ENCODE measurements at places on chromosomes 6 and 20.

- DNase-seq = no peak
These were observed 196.1 kb downstream of the TRIM27 start for GRCh38 chr6:28727559-28728211.

- DNase-seq = peak; percentile 40
These were observed at the start of gene DLL1 for GRCh38 chr6:170290296-170291128. TSS of gene DLL1 (minus strand) at chr6:170291078. CDS start at chr6:170290139, 939 bp downstream.

DNA sequence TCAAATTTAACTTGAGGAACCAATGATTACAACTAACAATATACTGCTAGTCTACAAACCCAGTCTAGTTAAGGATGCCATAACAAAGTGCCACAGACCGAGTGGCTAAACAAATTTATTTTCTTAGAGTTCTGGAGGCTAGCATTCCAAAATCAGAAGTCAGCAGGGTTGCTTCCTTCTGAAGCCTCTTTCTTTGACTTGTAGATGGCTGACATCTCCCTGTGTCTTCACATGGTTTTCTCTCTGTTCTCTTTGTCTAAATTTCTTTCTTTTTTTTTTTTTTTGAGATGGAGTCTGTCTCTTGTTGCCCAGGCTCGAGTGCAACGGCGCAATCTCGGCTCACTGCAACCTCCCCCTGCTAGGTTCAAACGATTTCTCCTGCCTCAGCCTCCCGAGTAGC is 56.1 kb downstream of the NCOA3 start:
- DNase-seq = no peak

GRCh38 chr20:20489054-20489453 is 121.2 kb downstream of the INSM1 start:
- no peak for DNase-seq

GRCh38 chr6:108616544-108616943 is 55.8 kb downstream of the FOXO3 start:
- DNase-seq = peak; percentile 40

DNA sequence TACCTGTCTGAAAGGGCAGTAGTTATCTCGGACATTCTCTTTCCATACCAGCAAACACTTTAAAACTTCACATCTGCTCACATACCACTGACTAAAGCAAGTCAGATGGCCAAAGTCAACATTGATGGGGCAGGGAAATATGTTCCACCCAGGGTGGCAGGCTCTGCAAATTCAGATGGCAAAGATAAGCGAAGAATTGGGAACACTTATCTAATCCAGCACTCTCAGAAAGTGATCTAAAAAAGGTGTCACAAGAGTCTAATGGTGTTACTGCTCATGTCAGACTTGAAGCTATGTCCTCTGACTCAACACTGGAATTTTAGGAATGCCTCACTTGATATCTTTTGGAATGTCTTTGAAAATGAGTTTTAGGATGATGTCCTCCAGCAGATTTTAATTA is 1086.2 kb downstream of the KIF16B start:
- DNase-seq = peak; percentile 1

- DNase-seq = no peak
These were observed 34.1 kb downstream of the DCDC2 start for GRCh38 chr6:24323632-24324337.

GRCh38 chr20:18314786-18315406 is 26.6 kb downstream of the ZNF133 start:
- peak; percentile 51 for DNase-seq

GRCh38 chr6:145360865-145361264 is 374.5 kb downstream of the EPM2A start:
- no peak for DNase-seq

DNA sequence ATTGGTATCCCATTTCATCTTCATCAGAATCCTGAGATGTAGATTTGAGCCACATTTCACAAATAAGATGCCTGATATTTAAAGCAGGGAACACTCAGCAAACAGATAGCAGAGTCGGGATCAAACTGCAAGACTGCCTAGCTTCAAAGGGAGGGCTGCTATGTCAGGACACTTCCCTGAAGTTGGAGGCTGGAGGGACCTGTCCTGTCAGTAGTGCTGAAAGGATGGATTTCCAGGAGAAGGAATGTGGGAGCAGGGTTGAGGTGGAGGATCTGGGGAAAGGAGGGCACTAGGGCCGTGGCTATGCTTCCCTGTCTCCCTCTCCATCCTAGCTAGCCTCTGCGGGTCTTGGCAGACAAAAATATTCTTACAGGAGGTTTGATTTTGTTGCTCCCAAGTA is 32.2 kb downstream of the COX4I2 start:
- DNase-seq = no peak

GRCh38 chr20:10433014-10433622 is 904 bp downstream of the MKKS start:
- no peak for DNase-seq

- DNase-seq = no peak
These were observed 22.6 kb upstream of the ULBP3 start for GRCh38 chr6:150091476-150091875.

DNA sequence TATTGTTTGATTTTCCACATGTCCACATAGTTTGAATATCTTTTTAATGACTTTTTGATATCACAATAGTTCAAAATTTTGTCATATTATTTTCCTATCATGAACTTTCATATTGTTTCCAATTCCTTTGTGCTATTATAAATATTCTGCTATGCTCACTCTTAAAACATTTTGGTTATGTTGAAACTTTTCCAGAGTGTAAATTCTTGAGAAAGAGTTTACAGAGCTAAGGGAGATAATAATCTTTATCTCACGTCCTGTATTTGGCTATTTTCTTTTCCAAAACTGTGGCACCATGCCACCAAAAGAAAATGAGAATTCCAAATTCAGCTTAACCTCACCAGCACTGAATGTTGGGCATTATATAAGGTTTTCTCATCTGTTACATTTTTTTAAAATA is 210.9 kb downstream of the TFAP2B start:
- peak; percentile 61 for DNase-seq

DNA sequence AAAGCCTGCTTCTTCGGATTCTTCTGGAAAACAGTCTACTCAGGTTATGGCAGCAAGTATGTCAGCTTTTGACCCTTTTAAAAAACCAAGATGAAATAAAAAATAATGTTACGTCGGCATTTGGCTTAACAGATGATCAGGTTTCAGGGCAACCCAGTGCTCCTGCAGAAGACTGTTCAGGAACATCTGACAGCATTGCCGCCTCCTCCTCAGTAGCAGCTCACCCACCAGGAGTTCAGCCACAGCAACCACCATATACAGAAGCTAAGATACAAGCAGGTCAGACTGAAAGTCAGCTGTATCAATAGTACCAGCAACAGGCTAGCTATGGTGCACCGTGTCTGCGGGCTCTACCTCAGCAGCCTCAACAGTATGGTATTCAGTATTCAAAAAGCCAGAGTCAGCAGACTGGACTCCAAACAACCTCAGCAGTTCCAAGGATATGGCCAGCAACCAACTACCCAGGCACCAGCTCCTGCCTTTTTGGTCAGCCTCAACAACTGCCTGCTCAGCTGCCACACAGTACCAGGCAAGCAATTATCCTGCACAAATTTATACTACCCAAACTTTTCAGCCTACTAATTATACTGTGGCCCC is 51.9 kb downstream of the BTBD9 start:
- no peak for DNase-seq

DNA sequence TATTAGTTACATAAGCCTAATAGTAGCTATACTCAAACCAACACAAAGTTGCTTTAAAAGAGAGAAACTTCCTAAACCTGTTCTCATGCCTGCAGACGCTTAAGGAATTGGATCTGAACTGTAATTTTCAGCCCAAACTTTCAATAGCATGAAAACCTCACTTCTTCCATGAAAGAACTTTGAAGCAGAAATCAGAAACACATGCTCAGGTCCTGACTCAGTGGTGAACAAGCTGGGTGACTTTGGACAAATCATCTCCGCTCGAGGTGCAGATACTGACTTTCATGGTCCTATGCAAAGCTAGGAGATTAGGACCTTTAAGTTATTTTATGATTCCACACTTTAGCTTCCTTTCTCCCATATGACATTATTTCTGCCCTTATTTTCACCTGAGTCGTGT is 36.5 kb downstream of the NOX3 start:
- DNase-seq = peak; percentile 70

DNA sequence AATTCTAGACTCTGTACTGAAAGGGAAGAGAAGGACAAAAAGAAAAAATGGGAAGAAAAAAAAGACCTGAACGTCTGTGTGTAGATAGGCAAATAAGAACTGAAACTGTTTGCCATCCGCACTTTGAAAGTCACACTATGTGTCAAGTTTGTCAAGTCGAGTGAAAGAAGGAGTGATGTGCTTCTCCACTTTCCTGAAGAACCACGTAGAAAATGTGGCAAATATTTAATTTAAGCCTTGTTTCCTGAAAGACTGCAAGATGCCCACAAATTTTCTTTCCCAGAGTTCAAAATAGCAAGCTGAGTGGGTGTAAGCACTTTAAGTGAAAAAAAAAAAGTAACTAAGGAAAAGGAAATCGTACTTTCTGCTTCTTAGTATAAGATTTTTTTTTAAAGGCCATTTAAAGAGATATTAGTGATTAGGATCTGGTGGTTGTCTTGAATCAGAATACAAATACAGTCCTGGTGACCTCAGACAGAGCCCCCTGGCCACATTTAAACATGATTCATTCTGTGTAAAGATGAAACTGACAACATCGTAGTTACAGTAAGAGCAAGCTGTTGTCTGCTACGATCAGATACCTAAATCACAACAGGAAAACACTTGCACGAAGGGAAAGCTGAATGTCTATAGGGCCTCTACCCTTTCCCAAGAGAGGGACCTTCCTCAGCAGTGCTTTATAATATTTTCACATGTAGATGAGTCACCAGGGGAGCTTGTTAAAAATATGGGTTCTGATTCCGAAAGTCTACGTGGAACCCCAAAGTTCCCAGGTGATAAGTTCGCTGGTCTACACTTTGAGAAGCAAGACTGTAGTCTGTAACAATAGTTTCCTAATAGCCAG is 102.3 kb downstream of the HIVEP2 start:
- no peak for DNase-seq

GRCh38 chr6:57173056-57173885 is 1.1 kb downstream of the BAG2 start:
- DNase-seq = no peak

GRCh38 chr20:5402903-5403531 is 86.3 kb upstream of the PROKR2 start:
- DNase-seq = peak; percentile 6

DNA sequence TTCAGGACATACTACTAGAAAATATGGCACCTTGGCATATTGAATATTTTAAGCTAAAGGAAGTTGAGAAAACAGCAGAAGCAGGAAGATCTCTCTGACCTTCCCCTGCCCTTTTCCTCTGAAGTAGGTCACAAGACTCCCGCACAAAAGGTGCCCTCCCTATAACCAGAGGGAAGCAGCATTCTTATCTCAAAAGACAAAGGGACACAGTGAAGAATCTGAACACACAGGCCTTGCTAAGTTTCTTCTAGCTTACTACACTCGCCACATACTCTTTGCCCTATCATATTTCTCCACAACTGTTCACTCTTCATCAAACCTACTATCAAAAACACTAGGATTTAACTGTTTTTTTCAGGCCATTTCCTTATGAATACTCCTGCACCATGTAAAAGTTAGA is 151.2 kb downstream of the ELOVL4 start:
- DNase-seq = no peak

GRCh38 chr6:155426408-155426945 is 29.2 kb downstream of the NOX3 start:
- no peak for DNase-seq

GRCh38 chr6:75363304-75363703 is 78.7 kb upstream of the TMEM30A start:
- DNase-seq = no peak

DNA sequence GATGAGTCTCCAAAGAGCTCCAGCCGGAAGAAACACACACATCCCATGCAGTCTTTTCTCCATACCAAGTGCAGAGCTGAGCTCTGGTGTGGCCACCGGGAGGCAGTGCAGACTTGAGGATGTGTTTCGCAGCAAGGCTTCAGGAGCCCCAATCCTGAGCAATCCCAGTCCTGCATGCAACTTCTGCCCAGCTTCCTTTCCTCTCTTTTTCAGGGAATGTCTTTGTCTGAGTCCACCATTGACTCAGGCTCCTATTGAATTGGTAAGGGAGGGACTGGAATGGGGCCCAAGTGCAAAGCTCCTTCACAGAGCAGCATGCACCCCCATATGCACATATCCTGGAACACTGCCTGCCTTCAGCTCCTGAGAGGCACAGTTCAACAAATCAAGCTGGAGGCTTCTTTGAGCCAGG is 50.5 kb upstream of the ASIP start:
- peak; percentile 89 for DNase-seq

DNA sequence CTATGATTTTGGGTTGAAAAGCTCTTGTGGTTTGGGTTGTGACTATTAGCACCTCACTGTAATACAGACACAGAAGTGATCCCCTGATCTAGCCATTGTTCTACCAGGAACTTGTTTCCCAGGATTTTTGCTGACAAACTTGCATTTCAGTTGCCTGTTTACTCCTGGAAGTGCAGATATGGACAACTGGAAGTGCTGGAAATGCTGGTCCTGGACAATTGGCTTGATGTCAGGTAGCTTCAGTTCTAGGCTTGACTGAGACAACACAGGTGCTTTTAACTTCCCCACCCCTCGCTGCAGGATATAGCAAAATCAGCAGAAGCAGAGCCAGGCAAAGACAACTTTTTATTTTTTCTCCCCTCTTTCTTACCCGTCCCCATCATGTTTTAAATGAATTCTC is 27.1 kb upstream of the FBXO30 start:
- no peak for DNase-seq

DNA sequence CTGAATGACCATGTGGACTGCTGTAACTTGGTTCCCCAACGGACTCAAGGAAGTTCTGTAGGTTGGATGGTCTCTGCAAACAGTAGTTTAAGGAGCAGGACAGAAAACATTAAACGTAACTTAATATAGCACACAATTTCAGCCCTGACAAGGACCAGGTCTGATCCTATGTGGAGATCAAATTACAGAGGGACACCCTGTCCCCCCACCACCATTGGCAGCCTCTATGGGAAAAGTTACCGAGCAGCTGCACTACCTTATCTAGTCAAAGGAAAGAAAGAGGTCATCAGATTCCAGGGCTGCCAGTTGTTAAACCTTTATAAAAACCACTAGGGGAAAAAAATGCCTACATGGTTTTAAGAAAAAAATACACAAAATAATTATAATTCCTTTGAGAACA is 191.5 kb upstream of the RSPO3 start:
- no peak for DNase-seq

DNA sequence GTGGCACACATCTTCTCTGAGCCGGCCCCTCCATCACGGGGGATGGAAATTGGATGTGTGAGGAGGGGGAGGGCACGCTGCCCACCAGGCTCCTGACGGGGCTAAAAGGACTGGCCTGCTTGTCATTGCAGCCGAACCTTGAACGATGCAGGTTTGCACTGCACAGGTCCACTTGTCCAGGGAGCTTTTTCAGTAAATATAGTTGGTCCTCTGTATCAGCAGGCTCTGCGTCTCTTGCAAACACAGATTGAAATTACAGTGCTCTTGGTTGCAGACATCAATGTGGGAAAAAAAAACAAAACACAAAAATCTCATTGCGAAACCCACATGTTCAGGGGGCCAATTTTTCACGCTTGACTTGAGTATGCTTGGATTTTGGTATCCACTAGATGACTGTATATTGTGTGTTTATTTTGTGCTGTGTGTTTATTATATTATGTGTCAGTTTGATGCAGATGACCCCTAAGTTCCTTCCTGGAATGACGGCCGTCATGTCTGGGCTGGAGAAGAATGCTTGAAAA is 29.2 kb downstream of the ERMARD start:
- DNase-seq = peak; percentile 33

- DNase-seq = peak; percentile 28
These were observed 21.2 kb downstream of the ATXN1 start for GRCh38 chr6:16740097-16740496.

Data from AG10803 (cell line).